ENCODE measurements at places on chromosomes 6 and 20.
A peak's percentile ranks its signal among the peaks of the same experiment; 100 is the strongest.

DNA sequence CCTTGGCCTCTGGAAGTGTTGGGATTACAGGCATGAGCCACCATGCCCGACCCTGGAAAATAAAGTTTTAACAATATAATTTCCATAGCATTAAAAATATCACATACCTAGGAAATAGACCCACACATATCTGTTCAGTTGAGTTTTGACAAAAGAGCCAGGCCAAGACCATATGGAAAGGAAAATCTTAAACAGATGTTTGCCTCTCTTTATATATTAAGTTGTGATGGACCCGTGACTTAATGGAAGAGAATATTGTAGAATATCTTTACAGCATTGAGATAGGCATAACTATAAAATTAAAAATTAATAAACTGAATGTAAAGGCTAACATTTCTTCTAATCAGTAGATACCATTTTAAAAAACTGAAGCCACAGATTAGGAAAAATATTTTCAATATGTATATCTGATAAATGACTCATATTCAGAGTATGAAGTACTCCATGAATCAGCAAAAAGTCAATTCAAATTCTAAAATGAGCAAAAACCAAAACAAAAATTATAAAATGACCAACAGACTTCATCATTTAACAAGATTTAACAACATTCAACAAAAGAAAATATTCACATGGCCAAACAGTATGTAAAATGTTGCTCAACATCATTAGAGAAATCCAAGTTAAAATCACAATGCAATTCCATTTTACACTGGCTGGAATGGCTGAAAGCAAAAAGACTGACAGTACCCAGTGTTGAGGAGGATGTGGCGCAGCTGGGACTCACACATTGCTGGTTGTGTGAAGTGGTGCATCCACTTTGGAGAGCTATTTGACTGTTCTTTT, 43.3 kb downstream of the GTF2H5 start:
- DNase-seq = no peak

DNA sequence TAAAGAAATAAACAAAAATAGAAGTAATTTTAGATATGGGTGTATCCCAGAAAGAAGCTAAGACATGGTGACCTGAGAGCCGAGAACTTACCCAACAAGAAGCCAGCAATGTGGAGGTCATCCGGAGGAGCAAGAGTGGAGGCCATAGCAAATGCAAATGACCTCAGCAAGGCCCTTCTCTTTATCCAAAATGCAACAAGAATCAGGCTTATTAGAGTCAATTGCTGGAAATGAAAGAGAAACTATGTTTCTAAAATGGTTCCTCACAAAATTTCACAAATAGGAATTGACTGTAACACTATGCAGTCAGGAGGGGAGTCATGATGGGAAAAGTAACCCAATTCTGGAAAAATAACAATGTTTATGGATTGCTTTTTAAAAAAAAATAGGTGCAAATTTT, 90.4 kb downstream of the TNFAIP3 start:
- DNase-seq = no peak

GRCh38 chr6:35600659-35601125, 88.0 kb upstream of the TULP1 start:
- DNase-seq = no peak

GRCh38 chr6:85081102-85081501, 316.7 kb upstream of the TBX18 start:
- DNase-seq = no peak

DNA sequence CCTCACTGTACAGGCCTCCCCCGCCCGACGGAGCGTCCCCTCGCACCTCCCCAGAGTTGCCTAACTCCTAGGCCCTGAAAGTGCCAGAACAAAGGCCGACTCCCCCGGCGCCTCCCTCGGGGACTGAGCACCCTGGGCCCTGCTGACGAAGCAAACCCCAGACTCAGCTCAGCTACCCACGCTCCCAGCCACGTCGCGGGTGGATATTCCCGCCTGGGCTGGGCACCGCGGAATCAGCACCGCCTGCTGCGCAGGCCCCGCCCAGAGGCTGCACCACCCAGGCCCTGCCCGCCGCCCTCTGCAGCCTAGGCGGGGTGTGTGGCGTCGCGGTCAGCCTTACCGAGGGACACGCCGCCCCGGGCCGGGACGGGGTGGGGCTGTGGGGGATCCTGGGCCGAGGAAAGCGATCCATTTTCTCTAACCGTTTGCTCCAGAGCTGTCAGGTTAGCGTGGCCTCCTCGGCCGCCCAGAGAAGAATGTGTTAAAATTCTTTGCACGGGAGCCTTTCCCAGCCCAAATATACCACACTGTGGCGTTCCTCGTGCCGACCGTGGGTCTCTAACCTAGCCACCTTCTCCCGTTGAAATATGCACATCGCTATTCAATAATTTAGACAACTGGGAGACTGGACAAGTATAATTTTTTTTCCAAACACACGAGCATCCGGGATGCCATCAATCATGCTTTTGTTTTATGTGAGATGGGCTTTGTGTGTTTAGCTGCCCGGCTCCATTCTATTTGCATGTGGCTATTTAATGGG, 31.4 kb downstream of the TFAP2A start:
- DNase-seq = no peak

DNA sequence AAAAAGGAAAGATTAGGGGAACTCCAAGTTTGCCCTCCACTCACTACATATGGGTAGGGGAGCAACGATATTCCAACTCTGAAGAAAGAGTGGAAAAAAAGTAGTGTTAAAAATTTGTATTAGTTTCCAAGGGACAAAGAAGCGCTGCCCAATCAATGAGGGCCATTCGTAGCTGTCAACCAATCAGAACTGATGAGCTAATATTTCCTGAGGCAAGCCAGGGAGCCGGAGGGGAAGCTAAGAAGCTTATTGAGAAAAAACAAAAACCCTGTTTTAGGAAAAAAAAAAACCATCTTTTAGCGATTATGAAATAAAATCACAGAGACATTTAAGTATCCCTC, 59.5 kb downstream of the TRIM38 start:
- no peak for DNase-seq

DNA sequence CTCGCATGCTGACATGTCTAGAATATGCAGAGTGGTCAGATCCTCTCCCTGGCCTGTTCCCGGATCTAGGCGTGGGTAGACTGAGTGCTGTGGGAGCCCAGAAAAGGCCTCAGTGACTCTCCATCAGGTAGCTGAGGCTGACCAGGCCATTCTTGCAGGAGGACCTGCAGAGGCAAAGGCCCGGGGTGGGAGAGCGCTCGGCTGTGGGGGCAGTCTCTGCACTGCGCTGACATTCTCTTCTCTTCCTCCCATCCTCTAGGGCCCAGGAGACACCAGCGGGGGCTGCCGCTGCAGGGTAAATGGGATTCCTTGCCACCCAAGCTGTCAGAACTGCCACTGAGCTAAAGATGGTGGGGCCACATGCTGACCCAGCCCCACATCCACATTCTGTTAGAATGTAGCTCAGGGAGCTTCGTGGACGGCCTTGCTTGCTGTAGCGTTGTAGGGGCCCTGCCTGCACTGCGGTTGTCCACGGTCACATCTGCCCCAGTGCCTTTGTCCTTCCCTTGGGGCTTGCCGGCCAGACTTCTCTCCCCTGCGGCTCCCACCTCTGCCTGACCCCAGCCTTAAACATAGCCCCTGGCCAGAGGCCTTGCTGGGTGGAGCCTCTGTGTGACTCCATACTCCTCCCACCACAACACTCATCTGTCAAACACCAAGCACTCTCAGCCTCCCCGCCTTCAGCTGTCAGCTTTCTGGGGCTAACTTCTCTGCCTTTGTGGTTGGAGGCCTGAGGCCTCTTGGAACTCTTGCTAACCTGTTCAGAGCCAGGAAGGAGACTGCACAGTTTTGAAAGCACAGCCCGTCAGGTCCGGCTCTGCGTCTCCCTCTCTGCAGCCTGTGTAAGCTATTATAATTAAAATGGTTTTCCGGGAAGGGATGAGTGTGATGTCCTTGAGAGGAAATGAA, 22.2 kb downstream of the RBCK1 start:
- no peak for DNase-seq

- no peak for DNase-seq
These were observed 2.7 kb downstream of the PAX1 start for GRCh38 chr20:21707999-21708737.

GRCh38 chr6:42370323-42370985, 81.3 kb downstream of the TRERF1 start:
- no peak for DNase-seq

DNA sequence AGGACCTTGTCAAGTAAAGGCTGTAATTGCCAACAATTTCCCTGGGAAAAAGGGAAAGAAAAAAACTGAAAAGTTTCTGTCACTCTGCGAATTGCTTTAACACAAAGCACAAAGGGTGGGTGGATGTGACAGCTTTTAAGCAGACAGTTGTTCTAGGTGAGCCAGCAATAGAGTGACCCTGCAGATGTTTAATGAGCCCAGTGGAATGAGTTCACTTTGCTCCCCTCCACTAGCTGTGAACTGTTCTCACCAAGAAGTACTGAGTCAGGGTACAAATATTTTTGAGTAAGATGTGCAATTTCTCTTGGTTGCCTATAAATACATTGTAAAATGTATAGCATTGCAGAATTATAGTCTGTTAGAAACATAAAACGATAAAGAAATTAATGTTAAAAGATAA, 26.2 kb upstream of the LRRC1 start:
- no peak for DNase-seq

DNA sequence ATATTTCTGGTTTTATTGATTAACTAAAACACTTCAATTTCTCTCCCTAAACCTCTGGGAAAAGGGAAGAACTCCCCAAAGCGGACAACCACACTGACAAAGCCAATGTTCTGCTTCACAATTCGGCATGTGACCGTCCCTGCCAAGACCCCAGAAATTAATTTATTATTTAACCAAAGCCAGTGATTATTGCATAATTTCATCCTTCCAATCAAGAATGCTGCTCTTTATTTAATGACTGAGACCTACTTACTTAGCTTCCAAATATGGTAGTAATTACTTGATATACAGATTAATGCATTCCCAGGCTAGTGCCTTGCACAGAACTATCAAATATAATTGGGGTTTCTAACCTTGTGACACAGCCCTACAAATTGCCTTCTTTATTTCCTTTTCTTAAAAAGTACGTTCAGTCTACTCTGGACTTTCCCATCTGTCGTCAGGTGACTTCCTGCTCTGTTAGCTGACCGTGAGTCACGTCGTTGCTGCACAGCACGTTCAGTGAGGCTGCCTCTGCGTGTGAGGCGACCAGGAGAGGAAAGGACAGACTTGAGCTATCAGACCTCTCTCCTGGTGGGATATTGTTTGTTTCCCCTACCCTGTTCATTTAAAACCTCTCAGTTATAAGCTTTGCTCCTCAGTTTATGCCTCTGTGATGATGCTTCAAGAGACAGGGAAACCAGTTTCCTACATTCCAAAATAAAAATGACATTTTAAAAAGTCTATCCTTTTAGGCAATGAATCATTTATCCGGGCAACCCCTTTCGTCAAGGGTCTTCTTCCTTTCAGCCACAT, 55.7 kb upstream of the TNFAIP3 start:
- DNase-seq = peak; percentile 85

DNA sequence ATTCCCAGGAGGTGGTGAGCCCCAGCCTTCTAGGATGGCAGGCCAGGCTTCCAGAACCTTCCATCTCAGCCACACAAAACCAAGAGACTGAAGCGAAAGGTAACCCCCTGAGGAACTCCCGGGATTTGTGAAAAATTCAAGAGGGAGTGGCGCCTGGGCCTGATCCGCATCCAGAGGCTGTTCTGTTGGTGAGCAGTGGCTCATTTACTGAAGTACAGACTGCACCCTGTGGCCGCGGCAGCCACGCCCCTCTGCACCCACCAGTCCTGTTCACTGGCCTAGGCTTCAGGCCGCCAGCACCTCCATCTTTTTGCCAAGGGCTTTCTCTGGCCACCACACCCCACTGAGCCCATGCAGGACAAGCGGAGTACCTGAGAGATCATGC, 79.1 kb upstream of the PTPN1 start:
- no peak for DNase-seq

- no peak for DNase-seq
These were observed 603.0 kb upstream of the NRSN1 start for GRCh38 chr6:23522792-23523547.

DNA sequence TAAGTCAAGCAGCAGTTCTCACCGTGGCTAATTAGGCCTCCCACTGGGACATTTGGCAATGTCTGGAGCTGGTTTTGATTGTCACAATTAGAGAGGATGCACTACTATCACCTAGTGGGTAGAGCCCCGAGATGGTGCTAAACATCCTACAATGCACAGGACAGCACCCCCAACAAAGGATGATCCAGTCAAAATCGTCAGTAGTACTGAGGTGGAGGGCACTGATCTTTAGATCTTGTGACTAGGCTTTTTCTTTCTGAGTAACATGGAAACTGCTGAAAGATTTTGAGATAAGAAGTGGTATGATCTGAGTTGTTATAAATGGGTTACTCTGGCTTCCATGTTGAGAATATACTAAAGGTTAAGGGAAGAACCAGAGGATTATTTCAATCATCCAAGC, 12.0 kb downstream of the UBD start:
- no peak for DNase-seq

DNA sequence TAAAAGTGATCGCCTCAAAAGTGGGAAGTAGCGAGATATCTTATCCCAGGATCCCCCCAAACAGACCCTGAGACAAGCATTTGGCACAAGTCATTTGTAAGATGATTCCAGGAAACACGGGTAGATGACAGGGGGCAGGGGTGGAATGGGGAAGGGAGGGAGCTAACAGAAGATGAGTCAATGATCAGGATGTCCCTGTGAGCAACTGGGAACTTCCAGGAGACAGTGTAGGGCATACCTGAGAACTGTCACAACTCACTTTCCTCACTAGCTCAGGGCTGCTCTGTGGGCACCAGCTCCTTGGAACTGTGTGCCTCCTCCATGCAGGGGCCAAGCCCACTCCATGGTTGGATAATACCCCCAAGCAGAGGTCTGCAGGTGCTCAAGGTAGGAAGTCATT, 38.5 kb upstream of the VSX1 start:
- DNase-seq = no peak

DNA sequence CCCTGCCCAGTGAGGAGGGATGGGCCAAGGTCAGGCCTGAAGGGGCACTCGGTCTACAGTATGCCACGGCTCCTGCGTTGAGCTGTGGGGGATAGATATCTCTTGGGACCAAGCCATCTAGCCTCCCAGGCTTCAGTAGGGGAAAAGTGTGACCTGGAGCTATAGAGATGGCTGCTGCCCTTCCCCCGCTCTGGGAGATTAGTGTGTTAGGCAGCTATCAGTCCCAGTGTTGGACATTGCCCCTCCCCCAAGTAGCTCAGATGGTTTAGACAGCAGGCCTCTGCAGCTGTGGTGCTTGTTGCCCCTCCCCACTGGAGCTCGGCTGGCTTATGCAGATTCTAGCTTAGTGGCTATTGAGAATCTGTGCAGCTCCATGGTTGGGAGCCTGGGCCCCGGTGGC, 56.8 kb downstream of the KHDRBS2 start:
- no peak for DNase-seq

DNA sequence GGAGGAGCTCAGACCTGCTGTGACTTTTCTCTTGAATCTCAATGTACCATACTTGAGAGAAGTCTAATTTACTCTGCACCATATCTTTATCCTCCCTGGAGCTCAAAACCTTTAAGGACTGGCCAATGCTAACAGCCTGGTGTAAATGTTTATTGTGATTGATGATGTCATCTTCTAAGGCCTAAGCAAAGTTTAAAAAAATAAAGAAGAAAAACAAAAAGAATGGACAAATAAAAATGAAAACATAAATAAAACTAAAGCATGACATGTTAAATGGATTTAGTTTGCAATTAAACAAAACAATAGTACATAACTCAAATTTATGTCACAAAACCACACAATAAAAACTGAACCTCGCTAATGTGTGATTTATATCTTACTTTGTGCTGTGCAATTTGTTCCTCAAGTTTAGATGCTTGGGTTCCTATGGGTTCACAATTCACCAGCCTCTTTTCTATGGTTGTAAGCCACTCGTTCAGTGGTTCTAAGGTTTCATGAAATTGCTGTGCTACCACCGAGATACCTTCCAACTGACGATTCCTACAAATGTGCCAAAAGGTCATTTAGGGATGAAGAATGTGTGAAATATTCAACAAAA, 113.0 kb downstream of the DST start:
- no peak for DNase-seq

Data from epithelial cell of prostate (primary cell).